ENCODE measurements at places on chromosomes 5 and 9.
A peak's percentile ranks its signal among the peaks of the same experiment; 100 is the strongest.

GRCh38 chr5:152593388-152593787, 188.3 kb upstream of the NMUR2 start:
- no peak for DNase-seq

DNA sequence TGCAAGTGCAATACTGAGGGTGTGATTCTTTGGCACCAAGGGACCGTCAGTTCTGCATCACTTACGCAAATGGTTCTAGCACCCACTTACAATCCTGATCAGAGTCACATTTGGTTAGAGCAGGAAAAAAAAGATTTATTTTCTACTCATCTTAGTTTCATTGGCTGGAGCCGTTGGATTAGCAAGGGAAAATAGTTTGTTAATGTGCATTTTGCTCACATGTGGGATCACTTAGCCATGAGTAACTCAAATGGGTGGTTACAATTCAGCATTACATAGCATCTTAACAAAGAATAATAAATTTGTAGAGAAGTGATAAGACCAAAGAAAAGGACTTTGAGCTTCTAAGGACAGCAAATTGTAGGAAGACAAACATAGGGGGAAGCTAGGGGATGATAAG, 216.9 kb downstream of the AUH start:
- DNase-seq = no peak

DNA sequence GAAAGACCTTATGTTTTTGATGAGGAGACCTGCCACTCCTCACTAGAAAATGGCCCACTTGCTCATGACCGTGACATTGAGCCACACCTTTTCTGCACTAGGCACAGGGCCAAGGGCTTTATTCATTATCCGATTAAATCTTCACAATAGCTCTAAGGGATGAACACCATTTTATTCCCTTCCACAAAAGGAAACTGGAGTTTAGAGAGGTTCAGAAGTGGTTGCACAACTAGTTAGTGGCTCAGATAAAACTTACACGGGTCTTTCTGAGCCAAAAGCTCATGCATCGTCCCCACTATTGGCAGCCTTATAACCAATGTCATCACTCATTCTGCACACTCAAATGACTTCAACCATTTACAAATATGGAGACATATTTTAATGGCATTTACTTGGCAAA, 39.4 kb downstream of the SUSD1 start:
- no peak for DNase-seq

- DNase-seq = no peak
These were observed 33.9 kb downstream of the CNOT8 start for GRCh38 chr5:154892369-154892771.

DNA sequence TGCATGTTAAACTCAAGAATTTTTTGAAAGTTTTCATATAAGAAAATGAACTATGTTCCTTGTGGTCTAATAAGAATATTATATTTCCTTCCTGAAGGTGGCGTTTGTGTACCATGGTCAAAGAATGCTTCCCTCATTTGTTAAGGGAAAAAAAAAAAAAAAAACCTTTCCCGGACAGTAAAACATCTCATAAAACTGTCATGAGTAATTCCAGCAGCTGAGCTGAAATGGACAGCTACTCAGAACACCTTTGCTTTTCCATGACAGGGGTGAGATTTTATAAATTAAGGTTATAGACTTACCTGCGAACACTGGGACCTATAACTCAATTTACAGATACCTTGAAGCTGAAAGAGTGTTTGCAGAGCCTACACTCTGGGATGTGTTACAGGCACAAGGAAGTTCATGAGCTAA, 113.2 kb upstream of the RANBP3L start:
- no peak for DNase-seq

DNA sequence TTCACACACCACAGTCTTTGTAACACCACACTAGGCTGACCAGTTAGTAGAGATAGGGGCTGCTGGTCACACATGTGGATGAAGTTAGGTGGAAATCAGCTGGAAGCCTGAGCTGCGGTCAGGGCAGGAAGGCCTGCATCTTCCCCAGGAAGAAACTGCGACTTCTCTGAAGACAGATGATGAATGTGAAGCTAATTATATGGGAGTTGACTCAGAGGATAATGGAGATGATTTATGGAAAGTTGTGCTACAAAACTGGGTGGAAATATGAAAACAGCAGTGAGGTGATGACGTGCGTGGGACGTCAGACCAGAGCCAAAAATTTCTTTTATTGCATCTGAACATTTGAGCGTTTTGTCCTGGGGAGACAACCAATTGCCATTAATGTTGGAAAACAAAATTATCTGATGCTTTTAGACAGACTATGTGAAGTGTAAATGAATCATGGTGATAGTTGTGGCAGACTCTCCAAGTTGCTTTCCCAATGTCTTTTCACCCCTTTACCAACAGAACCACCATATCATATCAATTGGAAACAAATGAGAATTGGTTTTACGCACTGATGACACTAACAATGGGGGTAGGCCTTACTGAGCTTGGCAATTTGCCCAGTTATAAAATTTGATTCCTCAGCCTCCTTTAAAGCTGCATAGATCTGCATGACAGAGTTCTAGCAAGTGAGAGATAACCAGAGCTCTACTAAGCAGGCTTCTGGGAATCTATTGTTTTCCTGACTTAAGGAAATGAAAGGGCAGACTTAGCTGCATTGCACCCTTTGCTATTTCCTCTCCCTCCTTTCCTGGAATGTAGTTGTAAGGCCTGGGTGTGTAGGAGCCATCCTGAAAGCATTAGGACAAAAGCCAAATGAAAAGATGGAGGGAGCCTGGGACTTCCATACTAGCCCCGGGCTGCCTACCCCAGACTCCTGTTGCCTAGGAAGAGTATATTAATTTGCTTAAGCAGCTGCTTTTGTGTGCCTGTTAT, 84.0 kb downstream of the RAB3C start:
- peak; percentile 30 for DNase-seq

GRCh38 chr9:82320566-82320965, 332.0 kb downstream of the SPATA31D1 start:
- no peak for DNase-seq

GRCh38 chr5:135877570-135878155, 18.0 kb downstream of the IL9 start:
- DNase-seq = no peak

GRCh38 chr9:1604942-1605560, 410.1 kb upstream of the SMARCA2 start:
- no peak for DNase-seq

DNA sequence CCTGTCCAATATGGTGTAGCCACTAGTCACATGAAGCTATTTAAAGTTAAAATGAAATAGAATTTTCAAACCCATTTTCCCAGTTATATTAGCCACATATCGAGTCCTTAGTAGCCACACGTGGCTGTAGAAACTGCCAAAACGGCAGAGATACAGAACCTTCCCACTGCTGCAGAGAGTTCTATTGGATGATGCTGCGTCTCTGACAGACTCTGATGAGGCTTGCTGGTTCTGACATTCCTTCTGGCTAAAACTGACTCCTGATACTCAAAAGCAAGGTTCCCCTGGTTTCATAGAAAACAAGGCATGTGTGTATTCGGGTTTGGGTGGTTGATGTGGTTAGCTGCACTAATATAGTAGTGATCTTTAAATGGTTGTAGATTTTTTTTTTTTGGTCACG, 91.5 kb downstream of the TLE4 start:
- DNase-seq = no peak

- no peak for DNase-seq
These were observed 92.4 kb upstream of the NFIL3 start for GRCh38 chr9:91516081-91516480.

DNA sequence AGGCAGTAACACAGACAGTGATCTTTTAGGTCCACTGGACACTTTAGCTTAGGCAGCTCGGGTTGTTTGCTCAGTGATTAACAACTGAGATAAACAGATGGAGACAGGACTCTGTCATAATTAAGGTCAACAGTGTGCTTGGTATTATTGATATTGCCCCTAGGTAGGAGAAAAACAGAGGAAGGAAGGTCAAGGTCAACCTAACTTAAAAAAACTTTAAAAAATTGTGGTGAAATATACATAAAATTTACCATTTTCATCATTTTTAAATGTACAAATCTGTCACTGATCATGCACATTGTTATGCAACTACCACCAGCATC, 2.1 kb upstream of the HSPA4 start:
- no peak for DNase-seq

DNA sequence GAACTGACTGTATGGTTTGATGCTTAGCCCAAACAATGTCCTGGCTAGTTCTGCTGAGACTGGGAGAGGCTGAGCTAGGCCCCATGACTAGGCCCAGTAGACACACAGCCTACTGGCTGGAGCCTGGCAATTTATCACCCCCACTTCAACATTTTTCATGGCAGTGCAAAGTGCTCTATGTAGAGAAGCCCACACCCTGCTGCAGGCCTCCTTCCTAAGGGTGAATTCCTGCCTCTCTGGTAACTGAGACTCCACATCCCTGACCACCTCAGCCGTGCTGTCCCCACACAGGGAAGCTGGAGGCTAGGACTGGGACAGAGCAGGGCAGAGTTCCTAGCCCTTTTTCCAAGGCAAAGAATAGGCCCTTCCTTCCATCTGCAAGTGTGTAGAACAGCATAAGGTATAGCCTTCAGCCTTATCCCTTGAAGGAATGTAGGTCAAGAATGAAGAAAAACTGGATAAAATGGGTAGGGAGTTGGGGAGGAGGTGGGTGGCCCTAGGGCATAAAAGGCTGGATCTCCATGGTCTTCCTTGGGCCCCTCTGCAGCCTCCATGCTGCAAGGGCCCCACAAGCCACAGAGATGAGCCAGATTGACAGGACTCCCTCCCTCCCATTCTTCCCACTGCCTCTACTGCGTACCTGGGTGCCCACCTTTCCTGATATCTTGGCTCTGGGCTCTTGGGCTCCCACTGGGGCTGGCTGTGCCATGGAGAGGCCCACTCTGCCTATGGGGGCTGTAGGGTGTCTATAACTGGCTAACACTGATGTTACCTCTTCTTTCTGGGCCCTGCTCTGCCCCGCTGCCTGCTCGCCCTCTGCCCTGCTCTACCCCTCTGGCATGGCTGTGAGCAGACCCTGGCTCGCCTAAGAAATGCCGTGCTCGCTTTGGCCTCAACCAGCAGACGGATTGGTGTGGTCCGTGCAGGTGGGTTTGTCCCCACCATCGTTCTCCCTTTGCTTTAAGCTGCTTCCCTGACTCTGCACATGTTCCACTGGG, 29.8 kb downstream of the TCF7 start:
- DNase-seq = no peak

- DNase-seq = no peak
These were observed 334.4 kb upstream of the ACTBL2 start for GRCh38 chr5:57817001-57817453.

GRCh38 chr9:93264338-93265125, 80.6 kb downstream of the WNK2 start:
- DNase-seq = no peak

- DNase-seq = no peak
These were observed 45.2 kb downstream of the MRRF start for GRCh38 chr9:122309861-122310260.

DNA sequence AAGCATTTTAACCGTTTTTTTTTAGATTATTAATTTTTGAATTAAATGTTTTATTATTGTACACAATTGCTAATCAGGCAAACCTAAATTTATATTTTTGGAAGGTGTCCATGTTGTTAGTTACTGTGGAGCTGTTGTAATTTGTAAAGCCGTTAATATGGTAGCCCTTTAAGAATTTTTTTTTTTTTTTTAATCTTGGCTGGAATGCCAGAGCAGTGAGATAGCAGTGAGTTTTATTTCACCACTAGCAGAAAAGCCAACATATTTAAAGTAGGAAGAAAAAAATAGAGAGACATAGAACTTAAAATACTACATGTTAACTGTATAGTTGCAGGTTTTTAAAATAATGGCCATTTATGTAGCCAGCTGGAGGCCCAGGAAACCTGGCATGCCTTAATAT, 35.3 kb upstream of the RNF20 start:
- DNase-seq = no peak

Data from uterus (tissue), 4 donors.